SK-N-MC (cell line): ENCODE measurements at places on chromosomes 7 and 10.

GRCh38 chr10:72564596-72564995 lies 61.3 kb downstream of the MICU1 start:
- no peak for DNase-seq

- DNase-seq: no peak
These were observed 33.4 kb upstream of the NUB1 start for GRCh38 chr7:151308256-151308655.

- no peak for DNase-seq
These were observed 74.8 kb downstream of the LMBR1 start for GRCh38 chr7:156818133-156818532.

GRCh38 chr10:48568546-48568945 lies 36.3 kb downstream of the ARHGAP22 start:
- DNase-seq: no peak

DNA sequence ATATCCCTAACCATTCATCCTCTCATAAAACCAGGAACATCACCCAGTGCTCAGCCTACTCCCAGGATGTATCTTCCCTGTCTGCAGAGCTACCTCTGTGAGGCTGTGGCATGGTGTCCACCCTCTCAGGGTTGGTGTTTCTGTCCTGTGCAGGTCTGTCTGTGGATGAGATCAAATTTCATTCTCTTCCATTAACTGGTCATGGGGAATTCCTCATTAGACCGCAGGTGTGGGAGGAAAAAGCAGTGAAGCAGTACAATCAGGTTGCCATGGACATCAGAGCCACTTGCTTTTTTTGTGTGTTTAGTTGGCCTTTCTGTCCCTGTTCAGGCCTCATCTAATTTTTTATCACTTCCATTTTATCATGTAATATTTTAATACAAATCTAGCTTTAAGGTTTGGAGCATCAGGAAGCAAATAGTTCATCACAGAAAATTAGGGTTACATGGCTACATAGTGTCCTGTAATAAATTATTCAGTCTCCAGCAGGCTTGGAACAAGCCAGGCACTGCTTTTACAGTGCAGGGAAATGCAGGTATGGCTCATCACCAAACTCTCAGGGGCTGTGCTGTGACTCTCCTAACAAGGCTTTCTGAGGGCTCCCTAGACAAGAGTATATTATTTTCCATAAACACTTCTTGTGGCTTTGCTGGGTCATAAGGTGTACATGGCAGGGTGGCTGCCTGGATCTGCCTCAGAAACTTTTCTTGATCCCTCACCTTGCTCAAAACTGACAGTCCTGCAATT lies 594.9 kb upstream of the IGFBP3 start:
- no peak for DNase-seq

DNA sequence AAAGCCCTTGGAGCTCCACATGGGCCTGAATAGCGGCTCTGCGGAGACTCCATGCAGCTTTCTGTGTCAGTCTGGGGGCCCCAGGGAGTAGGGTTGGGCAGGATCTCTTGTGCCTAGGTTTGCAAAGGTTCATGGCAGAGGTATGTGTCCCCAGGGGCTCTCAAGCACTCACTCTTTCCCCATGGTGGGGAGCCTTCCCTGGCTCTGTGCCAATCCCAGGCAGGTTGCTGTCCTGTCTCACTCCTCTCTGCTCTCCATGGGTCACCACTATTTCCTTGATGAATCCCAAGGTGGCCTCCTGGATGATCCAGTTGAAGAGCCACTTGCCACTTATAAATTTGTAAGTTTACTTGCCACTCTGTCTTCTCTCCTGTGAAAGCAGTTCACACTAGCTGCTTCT lies 238.4 kb downstream of the CCDC7 start:
- no peak for DNase-seq

- DNase-seq: no peak
These were observed 65.5 kb downstream of the SNX10 start for GRCh38 chr7:26356929-26357798.

DNA sequence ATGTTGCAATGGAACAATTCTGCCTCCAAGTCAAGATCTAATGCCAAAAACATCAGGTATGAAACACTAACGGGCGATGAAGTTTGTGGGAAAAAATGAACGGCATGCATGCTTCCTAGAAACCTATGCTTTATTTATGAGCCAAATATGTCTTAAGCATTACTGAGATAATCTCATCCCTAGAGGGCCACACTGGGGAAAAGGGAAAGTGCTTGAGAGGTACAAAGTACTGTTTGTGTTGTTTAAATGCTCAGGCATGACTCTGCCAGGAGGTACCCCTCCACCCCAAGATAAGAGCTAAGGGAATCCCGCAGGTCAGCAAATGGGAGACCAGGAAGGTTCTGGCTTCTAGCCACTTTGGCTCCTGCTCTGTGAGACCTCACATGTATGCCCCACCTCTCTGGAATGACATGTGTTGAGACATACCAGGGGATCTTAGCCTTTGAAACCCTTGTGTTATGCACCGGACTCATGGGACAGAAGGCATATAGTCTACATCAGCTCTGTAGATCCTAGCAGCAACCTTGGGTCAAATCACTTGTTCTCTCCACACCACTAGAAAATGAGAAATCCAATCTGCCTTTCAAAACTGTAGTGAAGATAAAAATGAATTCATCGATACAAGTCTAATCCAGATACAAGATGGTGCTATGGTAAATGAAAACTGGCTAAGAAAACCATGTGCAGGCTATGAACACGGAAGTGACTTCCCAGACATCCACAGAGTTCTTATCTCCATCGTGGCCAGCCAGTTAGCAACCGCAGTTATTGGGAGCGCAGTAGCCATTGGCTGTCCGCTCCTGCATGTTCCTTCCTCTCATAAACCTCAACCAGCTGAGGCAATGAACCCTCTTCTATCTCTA lies 61.0 kb downstream of the CREB3L2 start:
- no peak for DNase-seq

- DNase-seq: no peak
These were observed 157.0 kb upstream of the MKLN1 start for GRCh38 chr7:131170440-131171271.

DNA sequence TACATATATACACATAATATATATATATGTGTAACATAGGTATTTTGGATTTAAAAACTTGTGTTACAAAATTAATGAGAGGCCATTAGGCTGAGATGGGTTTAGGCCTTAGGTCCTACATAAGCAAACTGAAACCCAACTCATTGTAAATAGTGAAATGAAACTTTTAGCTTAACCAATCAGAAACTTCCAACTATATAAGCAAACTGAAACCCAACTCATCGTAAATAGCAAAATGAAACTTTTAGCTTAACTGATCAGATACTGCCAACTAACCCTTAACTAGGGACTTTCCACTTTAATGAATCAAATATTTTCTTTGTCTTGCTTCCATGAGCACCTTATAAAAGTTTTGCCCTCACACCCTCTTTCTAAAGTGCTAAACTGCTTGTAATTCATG lies 17.3 kb upstream of the SAMD9L start:
- DNase-seq: no peak

DNA sequence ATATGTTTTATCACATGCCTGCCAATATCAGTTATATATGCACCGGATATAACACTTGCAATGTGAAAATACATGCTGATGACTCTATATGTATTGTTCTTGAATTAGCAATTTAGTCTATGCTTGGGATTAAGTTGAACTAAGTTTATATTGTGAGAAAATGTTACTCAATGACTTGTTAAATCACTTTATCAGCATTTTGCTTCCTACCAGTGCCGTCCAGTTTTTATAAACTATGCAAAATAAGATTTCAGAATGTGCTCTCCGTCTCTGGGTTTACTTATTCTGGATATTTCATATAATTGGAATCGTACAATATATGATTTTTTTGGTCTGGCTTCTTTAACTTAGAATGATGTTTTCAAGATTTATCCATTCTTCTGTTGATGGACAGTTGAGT lies 25.5 kb upstream of the SLC26A3 start:
- no peak for DNase-seq

GRCh38 chr10:45023426-45023825 lies 22.7 kb downstream of the ZNF22 start:
- no peak for DNase-seq

- no peak for DNase-seq
These were observed 143.7 kb downstream of the FZD1 start for GRCh38 chr7:91407942-91408341.

DNA sequence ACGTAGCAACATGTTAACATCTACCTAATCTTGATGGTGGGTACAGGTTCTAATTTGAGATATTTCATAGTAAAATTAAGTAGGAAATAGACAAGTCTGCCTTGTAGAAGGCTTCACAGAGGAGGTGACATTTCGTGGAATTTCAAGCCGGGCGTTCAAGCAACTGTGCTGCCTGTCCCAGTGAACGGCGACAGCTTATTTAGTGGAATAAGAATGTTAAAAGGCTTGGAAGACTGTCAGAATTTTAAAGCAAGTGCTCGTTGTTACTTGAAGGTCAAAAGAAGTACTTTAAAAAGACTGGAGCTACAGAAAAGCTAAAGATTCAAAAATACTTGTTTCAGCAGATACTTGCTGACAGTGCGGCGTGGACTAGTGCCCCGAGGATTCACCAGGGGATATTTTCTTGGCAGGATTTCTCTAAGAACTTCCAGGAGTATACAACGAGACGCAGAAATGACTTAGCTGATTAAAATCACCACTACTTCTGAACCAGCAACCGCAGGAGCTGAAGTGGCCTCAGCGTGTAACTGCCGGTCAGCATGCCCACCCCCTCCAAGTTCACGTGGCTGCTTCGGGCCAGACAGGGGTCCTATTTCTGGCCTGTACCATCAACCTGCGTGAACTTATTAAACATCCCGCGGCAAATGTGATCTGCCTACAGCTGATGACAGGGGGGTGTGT lies 46.5 kb downstream of the CTBP2 start:
- DNase-seq: no peak

- no peak for DNase-seq
These were observed 5.4 kb downstream of the EPC1 start for GRCh38 chr10:32341596-32341995.

GRCh38 chr10:6383096-6383812 lies 180.5 kb downstream of the PFKFB3 start:
- no peak for DNase-seq

DNA sequence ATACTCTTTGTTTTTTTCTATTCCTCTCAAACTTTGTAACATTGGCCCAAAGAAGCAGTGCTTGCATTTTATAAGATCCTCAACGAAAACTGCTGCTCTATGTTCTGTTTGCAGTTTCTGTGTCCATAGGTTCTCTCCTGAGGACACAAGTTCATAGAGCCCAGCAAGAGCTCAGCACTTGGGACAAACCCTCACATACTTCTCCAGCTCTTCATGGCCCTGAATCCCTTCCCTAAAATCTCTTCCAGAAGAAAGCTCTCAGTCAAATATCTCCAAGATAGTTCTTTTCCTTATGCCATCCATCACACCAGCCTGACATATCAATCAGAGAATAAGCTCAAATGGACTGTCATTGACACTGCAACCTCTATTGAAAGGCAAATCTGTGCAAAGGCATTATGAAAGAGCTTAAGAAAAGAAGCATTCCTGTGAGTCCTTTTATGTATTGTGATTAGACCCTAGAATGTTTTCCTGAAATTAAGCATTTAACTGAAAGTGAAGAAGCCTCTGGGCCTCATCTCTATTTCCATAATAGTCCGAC lies 405.5 kb downstream of the ANKRD7 start:
- DNase-seq: no peak

DNA sequence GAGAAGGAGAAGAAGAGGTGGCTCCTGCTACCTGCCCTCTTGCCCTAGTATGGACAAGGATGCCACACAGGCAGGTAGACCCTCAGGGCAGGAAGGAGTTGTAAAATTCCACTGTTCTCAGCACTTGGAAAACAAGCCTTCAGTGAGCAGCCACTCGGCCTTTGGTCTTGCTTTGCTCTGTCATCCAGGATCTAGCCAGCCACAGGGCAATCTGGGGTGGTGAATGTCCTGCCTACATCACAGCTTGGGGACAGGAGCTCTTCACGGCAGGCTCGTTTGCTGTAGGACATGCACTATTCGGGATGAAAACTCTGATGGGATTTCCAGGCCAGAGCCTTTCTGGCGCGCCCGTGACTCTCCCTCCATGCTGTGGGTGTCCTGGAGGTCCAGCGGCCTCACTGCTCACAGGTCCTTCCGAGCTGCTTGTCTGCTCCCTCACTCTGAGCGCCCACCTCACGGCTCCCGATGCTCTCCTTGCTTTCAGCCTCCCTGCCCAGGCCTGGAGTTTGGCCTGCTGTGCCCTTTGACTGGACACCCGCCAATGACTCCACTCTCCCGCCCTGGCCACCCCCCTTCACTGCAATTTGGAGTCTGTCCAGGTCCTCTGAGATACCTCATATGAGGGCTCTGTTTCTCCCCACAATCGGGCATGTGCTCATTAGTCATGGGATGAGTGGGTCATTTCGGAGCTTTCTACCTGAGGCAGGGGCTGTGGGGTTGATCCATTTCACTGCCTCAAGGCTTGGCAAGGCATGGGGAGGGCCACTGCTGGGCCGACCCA lies 227.2 kb upstream of the GRB10 start:
- DNase-seq: no peak

- DNase-seq: no peak
These were observed 46.2 kb upstream of the ZNF107 start for GRCh38 chr7:64619705-64620104.

GRCh38 chr10:16116404-16117304 lies 256.3 kb upstream of the MINDY3 start:
- DNase-seq: no peak

DNA sequence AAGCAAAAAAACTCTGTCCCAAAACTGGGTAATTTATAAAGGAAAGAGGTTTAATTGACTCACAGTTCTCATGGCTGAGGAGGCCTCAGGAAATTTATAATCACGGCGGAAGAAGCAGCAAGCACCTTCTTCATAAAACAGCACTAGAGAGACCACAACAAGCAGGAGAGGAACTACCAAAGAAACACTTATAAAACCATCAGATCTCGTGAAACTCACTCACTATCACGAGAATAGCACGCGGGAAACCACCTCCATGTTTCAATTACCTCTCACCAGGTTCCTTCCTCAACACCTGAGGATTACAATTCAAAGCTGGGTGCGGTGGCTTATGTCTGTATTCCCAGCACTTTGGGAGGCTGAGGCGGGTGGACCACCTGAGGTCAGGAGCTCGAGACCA lies 48.5 kb downstream of the PDIA4 start:
- no peak for DNase-seq

DNA sequence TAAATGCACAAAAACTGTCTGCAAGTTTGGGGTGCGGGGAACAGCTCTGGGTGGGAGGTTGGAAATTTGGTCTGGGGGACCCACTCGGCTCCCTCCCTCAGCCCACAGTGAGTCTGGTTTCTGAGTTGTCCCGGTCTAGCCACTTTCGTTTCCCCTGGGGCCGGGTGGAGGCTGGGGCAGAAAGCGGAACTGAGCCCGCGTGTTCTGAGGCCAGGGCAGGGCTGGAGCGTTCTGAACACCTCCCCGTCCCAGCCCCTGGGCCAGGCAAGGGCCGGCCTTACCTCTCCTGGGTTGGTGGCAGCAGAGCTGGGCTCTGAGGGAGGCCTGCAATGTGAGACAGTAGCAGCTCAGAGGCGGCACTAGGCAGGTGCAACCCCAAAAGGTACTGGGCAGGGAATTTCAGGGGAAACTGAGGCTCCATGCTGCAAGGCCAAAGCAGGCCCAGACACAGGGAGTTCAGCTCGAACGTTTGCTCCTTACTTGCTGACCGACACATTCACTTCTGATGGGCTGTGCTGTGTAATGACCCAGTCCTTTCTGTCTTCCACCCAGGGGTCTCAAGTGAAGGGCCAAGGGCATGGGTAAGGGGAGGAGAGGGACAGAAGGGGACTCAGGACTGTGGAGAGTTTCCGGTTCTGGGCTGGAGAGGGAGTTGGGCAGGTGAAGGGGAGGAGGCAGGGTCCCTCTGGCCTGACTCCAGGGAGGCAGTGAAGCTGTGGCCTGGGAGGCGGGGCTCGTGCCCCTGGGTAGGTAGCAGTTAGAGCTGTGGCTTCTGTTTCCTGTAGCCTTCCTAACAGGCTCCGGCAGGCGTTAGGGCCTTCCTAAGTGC lies 3.0 kb downstream of the IRF5 start:
- no peak for DNase-seq
